ENCODE measurements at places on chromosomes 4 and X. TPM values are rescaled to one million over a fixed set of nuclear protein-coding genes. Genes with fewer than 3 reads are reported as not detected.

The PDGFC gene
- total RNA-seq: 14.7 TPM

The RRH gene
- 13.4 TPM for total RNA-seq

GRCh38 chr4:85423431-85423830, 51.5 kb upstream of the ARHGAP24 start:
- no peak overlapping the region for H3K4me3 ChIP-seq
- no peak overlapping the region for H3K27ac ChIP-seq
- no peaks in the 10 kb centered on the region for H3K4me1 ChIP-seq
- no peaks in the 10 kb centered on the region for H3K36me3 ChIP-seq
- H3K27me3 ChIP-seq: no peaks in the 10 kb centered on the region

DNA sequence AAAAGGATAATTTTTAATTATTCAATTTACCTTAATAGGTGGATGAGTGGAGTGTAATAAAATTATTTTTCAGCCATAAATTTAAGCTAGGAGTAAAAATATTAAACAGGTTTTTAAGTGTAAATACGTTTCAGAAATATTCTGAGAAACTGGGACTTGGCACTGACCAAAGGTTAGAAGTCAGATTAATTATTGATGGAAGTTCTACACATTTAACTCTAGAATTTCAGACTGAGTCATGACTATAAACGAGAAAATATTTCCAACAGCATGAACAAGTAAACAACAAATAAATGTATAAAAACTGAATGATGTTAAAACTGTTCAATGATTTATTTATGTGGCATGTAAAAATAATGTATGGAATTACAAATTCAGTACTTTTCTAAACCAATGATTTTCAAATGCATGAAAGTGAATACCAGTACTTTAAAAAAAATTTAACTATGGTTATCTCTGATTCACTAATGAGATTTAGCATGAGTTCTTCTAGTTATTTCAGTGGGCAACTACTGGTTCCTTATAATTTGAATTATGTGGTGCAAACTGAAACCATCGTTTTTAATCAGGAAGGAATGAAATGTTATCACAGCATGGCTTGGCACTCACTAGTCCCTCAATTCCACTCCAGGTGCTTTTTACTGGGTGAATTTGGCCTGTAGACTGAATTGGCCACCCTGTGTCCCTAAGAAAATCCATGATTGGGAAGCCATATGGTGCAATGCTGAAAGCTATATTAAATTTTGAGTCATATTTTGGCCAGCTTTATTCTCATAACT, 244.2 kb downstream of the FSTL5 start:
- no peaks in the 10 kb centered on the region for H3K4me1 ChIP-seq
- no peaks in the 10 kb centered on the region for H3K36me3 ChIP-seq
- no peak overlapping the region for H3K4me3 ChIP-seq
- no peak overlapping the region for H3K27ac ChIP-seq

- no peak overlapping the region for H3K4me3 ChIP-seq
- H3K27ac ChIP-seq: no peak overlapping the region
- no peak for DNase-seq
- no peaks in the 10 kb centered on the region for H3K27me3 ChIP-seq
- H3K4me1 ChIP-seq: no peaks in the 10 kb centered on the region
- H3K36me3 ChIP-seq: no peaks in the 10 kb centered on the region
These were observed 7.9 kb upstream of the PTPN13 start for GRCh38 chr4:86586160-86586572.

DNA sequence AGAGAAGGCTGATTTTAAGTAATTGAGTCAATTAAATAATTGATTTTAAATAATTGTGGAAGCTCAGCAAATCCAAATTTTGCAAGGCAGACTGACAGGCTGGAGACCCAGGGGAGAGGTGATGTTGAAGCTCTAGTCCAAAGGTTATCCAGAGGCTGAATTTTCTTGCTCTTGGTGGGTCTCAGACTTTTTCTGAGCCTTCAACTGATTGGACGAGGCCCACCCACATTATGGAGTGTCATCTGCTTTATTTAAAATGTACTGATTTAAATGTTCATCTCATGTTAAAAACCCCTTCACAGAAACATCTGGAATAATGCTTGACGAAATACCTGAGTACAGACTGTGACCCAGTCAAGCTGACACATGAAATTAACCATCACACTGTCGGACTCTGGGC, 11.7 kb upstream of the CYTL1 start:
- no peaks in the 10 kb centered on the region for H3K36me3 ChIP-seq
- H3K4me1 ChIP-seq: no peaks in the 10 kb centered on the region
- DNase-seq: no peak
- H3K27me3 ChIP-seq: no peaks in the 10 kb centered on the region
- H3K27ac ChIP-seq: no peak overlapping the region

Data from stomach (tissue), 19 donors.